Hematopoietic multipotent progenitor cell treated with erythropoietin and hydrocortisone succinate and interleukin-3 and kit ligand, for 17 days (in vitro differentiated cells): ENCODE measurements at places on chromosomes 2 and 18.

GRCh38 chr2:173750353-173750801 is 214.8 kb downstream of the SP3 start:
- no peak for DNase-seq

GRCh38 chr2:105999211-105999989 is 194.7 kb downstream of the UXS1 start:
- DNase-seq, result no peak

DNA sequence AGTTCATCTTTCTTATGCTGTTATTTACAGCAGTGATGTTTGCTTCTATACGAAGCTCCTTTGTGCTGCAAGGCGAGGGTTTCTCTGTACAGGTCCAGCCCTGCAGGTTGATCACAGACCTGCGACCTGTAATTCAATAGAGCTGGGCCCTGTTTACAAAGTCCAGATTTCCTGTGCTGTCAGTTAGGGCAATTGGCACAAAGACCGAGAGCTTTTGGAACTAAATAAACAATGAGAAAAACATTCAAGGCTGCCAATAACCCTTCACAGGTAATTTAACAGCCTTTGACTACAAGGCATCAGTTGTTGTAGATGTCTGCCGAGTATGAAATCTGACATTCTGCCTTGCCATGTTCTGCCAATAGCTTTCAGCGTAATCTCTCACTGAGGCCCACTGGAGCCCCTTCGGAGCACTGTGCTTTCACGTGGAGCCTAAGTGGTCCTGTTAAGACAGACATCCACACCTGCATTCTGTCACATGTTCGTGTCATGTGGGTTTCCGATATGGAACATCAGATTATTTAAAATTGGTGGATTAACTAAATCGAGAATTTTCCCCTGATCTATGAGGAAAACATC is 232.5 kb downstream of the PTGR3 start:
- no peak for DNase-seq

DNA sequence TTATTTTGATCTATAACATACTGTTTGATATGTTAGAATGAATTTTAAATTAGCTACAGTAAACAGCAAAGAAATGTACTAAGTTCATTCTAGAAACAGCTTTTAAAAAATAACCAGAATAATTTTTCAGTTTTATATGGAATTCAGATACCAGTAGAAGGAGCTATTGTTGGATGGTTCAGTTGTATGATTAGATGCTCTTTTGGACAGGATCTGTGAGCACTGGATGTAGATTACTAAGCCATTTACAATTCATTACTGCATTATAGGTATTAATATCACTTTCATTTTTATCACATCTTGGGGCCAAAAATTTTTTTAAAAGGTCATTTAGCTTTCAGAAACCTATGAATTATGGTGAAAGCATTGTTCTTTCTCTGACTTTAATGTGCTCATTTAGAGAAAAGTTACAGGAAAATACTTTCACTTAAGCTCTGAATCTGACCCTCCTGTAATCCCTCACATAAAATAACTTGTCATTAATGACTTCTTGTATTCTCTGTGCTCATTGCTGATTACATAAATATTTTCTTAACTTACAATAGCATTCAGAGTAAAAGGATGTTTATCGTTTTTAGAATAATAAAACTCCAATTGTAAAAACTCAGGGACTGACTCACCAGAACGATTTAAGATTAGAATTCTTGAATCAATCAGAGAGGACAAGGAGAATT is 750.2 kb downstream of the SLC4A3 start:
- no peak for DNase-seq

- no peak for DNase-seq
Observed at GRCh38 chr2:72678024-72678423, 147.8 kb downstream of the EXOC6B start.

DNA sequence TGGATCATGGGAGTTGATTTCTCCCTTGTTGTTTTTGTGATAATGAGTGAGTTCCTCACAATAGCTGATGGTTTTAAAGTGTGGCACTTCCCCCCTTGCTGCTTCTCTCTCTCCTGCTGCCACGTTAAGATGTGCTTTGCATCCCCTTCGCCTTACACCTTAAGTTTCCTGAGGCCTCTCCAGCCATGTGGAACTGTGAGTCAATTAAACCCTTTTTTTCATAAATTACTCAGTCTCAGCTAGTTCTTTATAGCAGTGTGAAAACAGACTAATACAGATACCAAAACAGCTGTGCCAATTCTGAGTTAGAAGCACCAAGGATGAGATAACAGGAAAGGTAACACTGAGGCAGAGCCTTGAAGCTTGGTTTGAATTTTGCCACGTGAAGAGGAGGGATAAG is 44.7 kb downstream of the ITSN2 start:
- no peak for DNase-seq

- DNase-seq, result no peak
Observed at GRCh38 chr2:232884549-232885263, 14.6 kb downstream of the SNORC start.

DNA sequence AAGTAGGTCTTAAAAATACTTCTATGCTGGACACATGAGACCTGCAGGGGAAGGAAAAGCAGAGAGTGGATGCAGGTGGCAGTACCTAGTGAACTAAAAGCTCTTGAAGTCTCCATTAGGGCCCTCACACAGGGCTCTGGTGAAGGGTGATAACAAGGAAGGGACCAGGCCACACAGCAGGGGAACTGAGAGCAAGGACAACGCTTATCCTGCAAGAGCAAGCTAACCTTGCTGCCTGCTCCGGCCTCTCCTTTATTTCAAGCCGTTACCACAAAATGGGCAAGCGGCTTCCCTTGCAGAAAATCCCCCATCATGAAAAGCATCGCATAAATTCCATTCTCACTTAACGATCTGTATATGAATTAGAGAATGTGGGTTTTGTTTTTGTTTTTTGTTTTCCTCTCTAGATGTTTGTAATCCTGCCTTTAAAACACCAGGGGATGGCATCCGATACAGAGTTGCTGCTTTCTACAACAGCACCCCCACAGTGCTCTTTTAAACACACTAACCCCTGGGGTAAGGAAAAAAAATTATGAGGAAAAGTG is 64.5 kb downstream of the CACNB4 start:
- DNase-seq, result no peak

GRCh38 chr18:23585007-23585871 is 1.1 kb downstream of the NPC1 start:
- DNase-seq, result peak; percentile 33

DNA sequence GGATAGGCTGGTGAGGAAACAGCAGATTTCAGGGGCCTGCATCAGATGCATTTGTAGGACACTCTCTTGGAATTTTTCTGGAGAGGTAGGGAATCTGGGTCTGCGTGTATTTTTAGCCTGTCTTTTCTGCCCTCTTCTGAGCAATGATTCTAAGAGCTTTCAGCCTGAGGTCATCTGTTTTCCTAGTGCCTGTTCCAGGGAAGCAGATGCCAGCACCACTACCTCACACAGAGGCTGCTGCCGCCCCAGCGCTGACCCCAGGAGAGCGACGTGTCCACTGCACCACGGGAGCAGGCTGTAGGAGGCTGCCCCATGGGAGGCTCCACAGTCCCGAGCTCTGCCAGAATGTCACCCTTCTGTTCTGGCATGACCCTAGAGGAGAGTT is 316.5 kb downstream of the CYP26B1 start:
- DNase-seq, result no peak
